NCI-H446 (cell line): ENCODE measurements at places on chromosomes 4 and X.

DNA sequence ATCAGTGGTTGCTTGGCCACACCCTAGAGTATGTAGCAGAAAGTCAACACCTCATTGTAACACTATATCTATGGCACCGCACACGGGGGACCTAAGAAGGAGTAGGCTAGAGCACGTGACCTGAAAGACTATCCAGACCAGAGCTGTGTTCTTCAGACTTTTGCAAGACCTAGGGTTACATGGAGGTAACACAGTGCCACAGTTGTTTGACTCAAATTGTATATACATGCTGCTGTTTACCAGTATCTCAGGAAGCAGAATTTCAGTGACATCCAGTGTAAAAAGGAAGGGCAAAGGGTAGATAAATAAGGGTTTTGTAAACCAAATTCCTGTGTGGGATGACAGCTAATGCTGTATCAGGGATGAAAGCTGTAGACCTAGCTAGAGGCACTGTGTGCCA, 30.2 kb downstream of the PNMA6A start:
- no peak for DNase-seq

DNA sequence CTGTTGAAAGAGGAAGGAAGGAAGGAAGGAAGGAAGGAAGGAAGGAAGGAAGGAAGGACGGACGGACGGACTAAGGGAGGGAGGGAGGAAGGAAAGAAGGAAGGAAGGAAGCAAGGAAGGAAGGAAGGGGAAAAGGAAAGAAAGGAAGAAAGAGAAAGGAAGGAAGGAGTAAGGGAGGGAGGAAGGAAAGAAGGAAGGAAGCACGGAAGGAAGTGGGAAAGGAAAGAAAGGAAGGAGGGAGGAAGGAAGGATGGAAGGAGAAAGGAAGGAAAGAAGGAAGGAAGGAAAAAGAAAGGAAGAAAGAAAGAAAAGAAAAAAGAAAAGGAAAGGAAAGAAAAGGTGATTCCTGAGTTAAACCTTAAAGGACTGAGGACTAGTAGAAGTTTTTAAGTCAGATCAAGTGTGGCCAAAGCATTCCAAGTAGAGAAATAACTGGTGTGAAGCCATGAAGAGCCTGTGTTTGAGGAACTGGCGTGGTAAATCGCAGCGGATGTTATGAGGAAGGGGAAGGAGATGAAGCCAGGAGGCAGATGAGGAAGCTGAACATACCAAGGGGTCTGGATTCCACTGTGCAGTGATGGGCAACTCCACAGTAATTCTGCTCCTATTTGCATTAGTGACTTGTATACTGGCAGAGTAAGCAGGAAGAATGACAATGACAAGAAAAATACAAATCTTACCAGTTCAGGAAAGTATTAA, 163.5 kb downstream of the MGST2 start:
- DNase-seq, result no peak

DNA sequence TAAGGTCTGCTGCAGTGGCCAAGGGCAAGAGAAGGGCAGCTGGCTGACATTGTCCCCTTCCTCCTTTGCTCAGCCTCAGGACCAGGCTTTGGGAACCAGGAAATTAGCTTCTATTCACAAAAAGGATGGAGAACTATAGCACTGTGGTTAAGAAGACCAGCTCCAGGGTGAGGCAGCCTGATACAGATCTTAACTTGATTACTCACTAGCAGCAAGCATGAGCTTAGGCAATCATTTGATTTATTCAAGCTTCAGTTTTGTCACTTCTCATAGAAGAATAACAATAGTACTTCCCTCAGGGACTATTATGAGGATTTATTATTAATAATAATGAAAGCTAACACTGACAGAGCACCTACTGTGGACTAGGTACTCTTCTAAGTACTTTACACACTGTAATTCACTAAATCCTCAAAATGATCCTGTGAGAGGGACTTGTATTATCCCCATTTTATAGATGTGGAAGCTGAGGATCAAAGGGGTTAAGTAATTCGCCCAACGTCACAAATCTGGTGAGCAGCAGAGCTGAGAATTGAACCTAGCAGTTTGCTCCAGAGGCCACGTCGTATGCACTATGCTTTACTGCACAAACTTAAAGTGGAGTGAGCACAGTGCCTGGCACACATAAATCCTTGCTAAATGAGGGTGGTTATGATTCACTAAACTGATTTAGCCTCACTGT, 130.4 kb upstream of the PAK3 start:
- DNase-seq, result no peak

- no peak for DNase-seq
These were observed 30.3 kb downstream of the INPP4B start for GRCh38 chr4:142815834-142816233.

DNA sequence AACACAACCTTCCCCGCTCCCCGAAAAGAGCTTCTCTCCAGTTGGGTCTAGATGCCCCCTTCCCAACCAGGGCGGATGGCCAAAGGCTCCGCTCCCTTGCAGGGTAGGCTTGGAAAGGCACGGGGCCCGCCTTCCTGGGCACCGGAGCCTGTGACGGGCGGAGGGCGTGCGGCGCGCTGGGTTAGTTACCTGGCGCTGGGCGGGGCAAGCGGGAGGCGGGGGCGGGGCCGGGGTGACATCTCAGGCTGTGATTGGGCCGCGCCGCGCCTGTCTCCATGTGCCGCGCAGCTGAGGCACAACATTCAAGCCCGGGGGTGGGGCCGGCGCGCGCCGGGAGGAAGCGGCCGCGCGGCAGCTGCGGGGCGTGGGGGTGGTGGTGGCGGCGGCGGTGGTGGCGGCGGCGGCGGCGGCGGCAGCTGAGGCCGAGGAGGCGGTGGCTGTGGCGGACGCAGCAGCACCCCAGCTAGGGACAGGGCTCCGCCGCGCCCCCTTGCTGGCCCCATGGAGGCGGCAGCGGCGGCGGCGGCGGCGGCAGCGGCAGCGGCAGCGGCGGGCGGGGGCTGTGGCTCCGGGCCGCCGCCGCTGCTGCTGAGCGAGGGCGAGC, at the start of gene REPS2:
TSS of gene REPS2 (plus strand) at position 298 of the 604 bp plus-strand sequence. CDS start at position 502, 204 bp downstream.
- peak; percentile 75 for DNase-seq

DNA sequence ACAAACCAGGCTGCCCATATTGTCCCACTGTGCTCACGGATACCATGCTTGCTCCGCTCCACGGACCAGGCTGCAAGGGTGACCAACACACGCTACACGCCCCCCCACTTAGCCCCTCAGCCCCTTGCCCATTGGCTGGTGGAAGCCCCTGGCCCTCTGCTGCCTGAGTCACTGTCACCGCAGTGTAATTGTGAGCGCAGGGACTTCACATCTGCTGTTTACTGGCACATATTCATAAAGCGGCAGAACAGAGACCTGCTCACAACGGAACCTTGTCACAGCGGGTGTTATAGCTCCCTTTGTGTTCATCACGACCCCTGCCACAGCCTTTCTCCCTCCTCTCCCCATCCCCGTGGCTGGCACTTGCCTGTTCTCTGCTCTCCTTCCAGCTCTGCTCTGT, 83.7 kb downstream of the PSAPL1 start:
- no peak for DNase-seq

- no peak for DNase-seq
These were observed 84.5 kb downstream of the AASDH start for GRCh38 chr4:56302760-56303159.

- DNase-seq, result no peak
These were observed 15.7 kb downstream of the PGAM4 start for GRCh38 chrX:77953708-77954107.

- no peak for DNase-seq
These were observed 29.6 kb upstream of the IGFBP7 start for GRCh38 chr4:57139783-57140182.

DNA sequence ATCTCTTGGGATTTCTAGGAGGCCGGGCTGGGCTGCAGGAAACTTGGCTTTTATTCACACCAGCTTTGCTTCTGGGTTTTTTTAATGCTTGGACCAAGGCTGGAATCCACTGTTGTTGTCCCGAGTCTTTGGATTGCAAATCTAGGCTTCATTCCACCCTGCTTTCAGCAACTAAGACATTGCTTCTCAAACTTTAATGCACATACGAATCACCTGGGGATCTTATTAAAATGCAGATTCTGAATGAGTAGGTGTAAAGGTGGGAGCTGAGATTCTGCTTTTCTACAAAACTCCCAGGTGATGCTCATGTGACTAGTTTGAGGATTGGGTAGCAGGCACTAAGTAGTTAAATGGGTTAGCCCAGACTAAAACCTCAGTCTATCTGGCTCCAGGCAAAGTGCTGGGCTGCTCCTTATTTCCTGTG, 39.2 kb upstream of the GPC4 start:
- no peak for DNase-seq
